ENCODE measurements at places on chromosomes 6 and 20. TPM values are rescaled to one million over a fixed set of nuclear protein-coding genes. Genes with fewer than 3 reads are reported as not detected.

- no peak overlapping the region for H3K27ac ChIP-seq
- no peak for DNase-seq
- no peaks in the 10 kb centered on the region for H3K36me3 ChIP-seq
- no peaks in the 10 kb centered on the region for H3K4me1 ChIP-seq
These were observed 128.7 kb upstream of the CST7 start for GRCh38 chr20:24820345-24820744.

- H3K27me3 ChIP-seq: no peaks in the 10 kb centered on the region
- H3K4me1 ChIP-seq: no peaks in the 10 kb centered on the region
- no peak overlapping the region for H3K4me3 ChIP-seq
- no peak for DNase-seq
- H3K36me3 ChIP-seq: no peaks in the 10 kb centered on the region
- H3K27ac ChIP-seq: no peak overlapping the region
These were observed 116.2 kb upstream of the MYL9 start for GRCh38 chr20:36425166-36425565.

DNA sequence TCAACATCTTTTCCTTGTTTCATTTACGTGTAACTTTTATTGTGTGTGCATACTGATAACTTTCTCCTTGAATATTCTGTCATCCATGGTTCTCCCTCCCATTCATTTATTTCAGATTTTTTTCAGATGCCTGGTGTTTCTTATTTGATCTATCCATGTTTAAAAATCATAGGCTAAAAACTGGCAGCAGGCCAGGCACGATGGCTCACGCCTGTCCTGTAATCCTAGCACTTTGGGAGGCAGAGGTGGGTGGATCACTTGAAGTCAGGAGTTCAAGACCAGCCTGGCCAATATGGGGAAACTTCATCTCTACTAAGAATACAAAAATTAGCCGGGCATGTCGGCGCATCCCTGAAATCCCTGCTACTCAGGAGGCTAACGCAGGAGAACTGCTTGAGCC is 31.1 kb downstream of the ABT1 start:
- H3K27me3 ChIP-seq: no peaks in the 10 kb centered on the region
- no peak for DNase-seq
- no peak overlapping the region for H3K4me3 ChIP-seq
- no peak overlapping the region for H3K27ac ChIP-seq
- H3K36me3 ChIP-seq: no peaks in the 10 kb centered on the region
- no peaks in the 10 kb centered on the region for H3K4me1 ChIP-seq

DNA sequence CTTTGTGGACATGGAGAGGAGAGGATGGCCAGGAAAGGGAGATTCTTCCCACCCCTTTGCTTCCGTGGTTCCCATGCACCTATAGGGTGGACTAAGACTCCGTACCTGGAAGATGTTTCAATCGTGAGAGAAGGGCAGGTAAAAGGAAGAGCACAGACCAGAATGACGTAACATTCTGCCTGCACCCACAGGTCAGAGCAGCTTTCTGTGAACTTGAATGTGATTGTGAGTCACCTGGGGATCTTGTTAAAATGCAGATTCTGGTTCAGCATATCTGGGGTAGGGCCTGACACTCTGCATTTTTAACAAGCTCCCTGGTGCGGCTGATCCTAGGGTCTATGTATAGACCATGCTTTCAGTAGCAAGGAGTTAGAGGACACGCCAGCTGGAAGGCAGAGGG is 164.1 kb upstream of the SGK1 start:
- H3K27ac ChIP-seq: no peak overlapping the region
- no peaks in the 10 kb centered on the region for H3K4me1 ChIP-seq
- H3K36me3 ChIP-seq: no peaks in the 10 kb centered on the region
- no peak overlapping the region for H3K4me3 ChIP-seq

DNA sequence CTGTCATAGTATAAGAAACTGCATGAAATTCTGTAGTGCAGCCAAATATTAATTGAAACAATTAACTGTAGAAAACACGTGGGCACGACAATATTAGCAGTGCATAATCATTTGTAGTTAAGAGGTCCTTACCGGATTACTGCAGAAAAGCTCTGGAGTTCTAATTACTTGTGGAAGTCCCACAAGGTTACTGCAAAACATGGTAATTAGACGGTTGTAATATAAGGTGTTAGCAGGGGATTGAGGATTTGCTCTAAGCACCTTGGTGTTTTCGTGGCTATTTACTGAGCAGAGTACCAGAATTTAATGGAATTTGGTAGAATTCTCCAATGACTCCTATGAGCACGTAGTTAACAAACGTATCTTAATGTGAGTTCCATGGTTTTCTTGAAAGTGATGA is 473.6 kb upstream of the AGPAT4 start:
- no peaks in the 10 kb centered on the region for H3K36me3 ChIP-seq
- H3K4me3 ChIP-seq: no peak overlapping the region
- no peak overlapping the region for H3K27ac ChIP-seq
- no peaks in the 10 kb centered on the region for H3K4me1 ChIP-seq

DNA sequence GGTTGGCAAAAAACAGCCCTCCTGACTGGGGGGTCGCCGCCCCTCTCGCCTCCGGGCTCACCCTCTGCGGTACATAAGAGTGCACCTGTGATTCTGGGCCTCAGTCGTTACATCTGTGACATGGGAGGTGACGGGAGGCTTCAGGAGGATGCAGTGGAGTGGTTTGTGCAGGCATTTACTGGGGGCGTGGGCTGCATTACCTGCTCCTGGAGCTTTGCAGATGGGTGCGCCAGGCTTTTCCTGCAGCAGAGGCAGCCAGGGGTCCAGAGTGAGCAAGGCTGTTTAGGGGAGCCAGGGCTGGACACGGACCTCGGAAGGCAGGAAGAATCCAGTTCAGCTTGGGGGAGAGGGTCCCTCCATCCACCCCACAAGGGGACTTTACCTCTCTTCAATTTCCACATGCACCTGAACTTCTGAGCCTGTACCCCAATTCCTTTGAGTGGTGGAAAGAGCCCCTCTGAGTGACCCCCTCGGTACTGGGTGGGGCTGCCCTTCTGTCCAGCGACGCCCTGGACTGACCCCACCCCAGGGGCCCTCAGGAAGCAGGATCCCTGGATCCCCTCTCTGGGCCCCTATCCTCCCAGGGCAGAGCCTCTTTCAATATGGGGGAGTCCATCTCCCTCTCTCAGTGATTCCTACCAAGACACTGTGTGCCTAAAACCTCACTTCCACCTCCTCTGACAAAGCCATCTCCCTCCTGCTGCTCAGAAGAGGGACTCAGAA is 134.0 kb downstream of the TAF4 start:
- no peak overlapping the region for H3K27ac ChIP-seq
- no peaks in the 10 kb centered on the region for H3K27me3 ChIP-seq
- H3K4me3 ChIP-seq: no peak overlapping the region
- DNase-seq: no peak

The SLC35F1 gene
- 2.7 TPM for total RNA-seq

The MROH8 gene
- 1.5 TPM for total RNA-seq

DNA sequence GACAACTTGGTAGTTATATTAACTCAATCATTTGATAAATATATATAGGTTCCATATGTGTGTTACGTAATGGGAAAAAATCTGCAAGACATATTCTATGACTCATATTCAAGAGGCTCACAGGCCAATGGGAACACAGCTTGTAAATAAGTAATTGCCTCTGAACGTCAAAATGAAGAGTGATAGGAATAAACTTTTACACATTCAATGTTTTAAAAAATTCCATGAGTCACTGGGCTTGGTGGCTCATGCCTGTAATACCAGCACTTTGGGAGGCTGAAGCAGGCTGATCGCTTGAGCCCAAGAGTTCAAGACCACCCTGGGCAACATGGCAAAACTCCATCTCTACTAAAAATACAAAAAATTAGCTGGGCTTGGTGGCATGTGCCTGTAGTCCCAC is 209.4 kb upstream of the MCHR2 start:
- no peaks in the 10 kb centered on the region for H3K36me3 ChIP-seq
- H3K27me3 ChIP-seq: no peaks in the 10 kb centered on the region
- no peak for DNase-seq
- H3K4me1 ChIP-seq: no peaks in the 10 kb centered on the region
- no peak overlapping the region for H3K4me3 ChIP-seq

The TREML1 gene
- total RNA-seq: not detected

The SIRPB1 gene
- 2.5 TPM for total RNA-seq

The TGIF2 gene
- 9.3 TPM for total RNA-seq

- no peaks in the 10 kb centered on the region for H3K27me3 ChIP-seq
- DNase-seq: no peak
- H3K27ac ChIP-seq: no peak overlapping the region
- H3K4me3 ChIP-seq: no peak overlapping the region
These were observed 6.7 kb downstream of the PHACTR2 start for GRCh38 chr6:143684486-143684885.

- no peak overlapping the region for H3K27ac ChIP-seq
- H3K4me1 ChIP-seq: no peaks in the 10 kb centered on the region
- no peaks in the 10 kb centered on the region for H3K36me3 ChIP-seq
- no peak for DNase-seq
These were observed 247.9 kb upstream of the BMP2 start for GRCh38 chr20:6519556-6519955.

The C20orf144 gene
- not detected for total RNA-seq

The PAK5 gene
- 0.25 TPM for total RNA-seq

GRCh38 chr6:35508027-35508426 is 4.7 kb downstream of the TULP1 start:
- H3K4me3 ChIP-seq: no peak overlapping the region
- H3K4me1 ChIP-seq: peaks cover 22% of the 10 kb centered on the region
- H3K36me3 ChIP-seq: no peaks in the 10 kb centered on the region
